Chondrocyte (in vitro differentiated cells): ENCODE measurements at places on chromosomes 12 and 14. TPM values are rescaled to one million over a fixed set of nuclear protein-coding genes. Genes with fewer than 3 reads are reported as not detected.

- DNase-seq = no peak
Observed at GRCh38 chr14:99531251-99532096, 50.3 kb downstream of the CCNK start.

DNA sequence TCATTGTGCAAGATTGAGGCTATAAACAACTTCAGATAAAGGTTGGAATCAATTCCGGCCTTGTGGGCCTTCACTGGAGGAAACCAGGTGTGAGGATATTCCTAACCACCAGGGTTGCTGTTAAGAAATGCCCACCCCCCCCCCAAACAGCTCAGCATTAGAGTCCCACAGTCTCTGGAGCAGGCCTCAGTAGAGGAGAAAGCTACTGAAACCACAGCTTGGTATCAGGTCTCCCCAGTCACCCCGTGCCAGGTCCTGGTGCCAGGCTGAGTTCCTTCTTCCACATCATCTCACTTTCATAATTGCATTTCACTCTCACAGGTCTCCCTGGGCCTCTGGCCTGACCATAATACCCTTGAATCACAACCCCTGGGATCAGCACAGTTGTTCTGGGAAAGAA lies 12.5 kb downstream of the GALNT6 start:
- no peak for DNase-seq

GRCh38 chr12:77842430-77842829 lies 11.7 kb downstream of the NAV3 start:
- DNase-seq = no peak

DNA sequence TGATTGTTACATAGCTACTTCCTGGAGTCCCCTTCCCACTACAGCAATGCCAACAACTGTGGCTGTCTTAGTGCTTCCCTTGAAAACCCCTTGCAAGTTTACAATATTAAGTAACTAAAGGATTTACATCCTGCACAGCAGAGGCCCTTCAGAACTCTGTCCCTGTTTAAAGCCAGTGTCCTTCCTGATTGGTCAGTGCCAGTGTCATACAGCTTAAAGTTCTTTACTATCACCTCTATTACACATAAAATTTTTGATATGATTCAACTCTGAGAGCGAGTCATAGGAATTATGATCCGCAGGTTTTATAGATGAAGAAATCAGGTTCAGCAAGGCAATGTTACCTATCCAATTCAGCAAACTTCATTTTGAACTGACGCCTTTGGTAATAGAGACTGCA lies 91.4 kb upstream of the ALX1 start:
- no peak for DNase-seq

KCNH3 gene
- total RNA-seq = 0.10 to 0.27 TPM in 2 of 3 replicates, not detected in the other

GRCh38 chr12:82470906-82471512 lies 112.7 kb downstream of the METTL25 start:
- DNase-seq = no peak

DNA sequence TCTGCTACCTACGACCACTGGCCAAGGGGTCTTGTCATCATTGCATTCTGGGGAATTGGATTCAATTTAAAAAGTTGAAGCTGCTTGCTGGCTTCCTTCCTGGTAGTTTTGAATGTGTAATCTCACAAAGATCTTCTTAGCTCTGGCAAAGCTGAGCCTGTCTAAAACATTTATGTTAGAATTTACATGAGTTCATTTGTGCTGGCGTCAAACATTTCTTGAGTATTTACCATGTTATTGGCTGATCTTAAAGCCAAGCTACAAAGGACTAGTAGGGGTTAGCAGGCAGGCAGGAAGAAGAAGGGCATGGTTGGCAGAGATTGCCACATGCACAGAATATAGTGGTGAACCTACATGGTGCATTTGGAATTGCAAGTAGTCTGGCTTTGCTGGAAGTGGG lies 444.8 kb downstream of the DIO2 start:
- DNase-seq = no peak

- DNase-seq = no peak
Observed at GRCh38 chr14:81070511-81070910, 115.1 kb downstream of the TSHR start.

DNA sequence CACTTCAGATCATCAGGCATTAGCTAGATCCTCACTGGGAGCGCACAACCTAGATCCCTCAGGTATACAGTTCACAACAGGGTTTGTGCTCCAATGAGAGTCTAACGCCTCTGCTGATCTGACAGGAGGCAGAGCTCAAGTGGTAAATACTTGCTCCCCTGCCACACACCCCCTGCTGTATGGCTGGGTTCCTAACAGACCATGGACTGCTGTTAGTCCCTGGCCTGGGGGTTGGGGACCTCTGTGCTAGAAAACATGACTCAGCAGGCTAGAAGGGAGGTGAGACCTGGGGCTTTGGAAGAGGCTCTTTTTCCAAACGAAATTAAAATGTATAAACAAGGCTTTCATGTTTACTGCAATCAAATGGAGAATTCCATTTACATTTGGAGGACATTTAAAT lies 691.1 kb downstream of the FLRT2 start:
- DNase-seq = no peak

DNA sequence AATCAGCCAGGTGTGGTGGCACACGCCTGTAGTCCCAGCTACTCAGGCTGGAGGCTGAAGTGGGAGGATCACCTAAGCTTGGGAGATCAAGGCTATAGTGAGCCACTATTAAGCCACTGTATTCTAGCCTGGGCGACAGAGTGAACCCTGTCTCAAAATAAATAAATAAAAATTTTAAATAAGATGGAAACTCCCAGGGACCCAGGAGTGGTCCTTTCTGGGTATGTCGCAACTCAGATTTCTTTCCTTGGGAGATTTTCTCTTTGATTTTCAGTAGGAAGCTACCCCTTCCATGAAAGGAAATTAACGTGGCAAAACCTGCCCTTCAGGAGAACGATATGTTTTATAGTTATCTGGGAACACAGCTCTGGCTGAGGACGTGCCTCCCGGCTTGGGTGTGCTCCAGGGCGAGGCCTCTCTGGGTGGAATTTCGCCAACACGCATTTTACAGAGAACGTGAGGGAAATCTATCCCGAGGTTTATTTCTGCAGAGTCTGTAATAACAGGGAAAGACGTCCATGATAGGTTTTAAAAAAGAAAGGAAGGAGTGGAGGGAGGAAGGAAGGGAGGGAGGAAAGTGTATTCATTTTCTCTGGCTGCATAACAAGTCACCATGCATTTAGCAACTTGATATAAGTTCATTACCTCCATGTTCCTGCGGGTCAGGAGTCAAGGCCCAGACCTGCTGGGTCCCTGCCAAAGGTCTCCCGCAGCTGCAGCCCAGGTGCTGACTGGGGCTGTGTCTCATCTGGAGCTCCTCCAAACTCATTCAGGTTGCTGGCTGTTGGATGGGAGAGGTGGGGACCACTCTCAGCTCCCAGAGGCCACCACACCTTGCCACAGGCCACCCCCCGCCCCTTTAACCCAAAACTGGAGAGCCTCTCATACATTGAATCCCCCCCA lies 80.6 kb upstream of the GSC start:
- peak; percentile 22 for DNase-seq

DNA sequence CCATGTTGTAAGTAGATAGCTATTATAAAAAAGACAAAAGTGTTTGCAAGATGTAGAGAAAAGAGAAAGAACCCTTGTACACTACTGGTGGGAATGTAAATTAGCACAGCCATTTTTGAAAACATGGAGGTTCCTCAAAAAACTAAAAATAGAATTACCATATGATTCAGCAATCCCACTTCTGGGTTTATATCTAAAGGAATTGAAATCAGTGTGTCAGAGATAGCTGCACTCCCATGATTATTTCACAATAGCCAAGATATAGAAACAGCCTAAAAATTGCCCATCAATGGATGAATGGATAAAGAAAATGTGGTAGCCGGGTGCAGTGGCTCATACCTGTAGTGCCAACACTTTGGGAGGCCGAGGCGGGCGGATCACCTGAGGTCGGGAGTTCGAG lies 9.2 kb downstream of the PSMC6 start:
- no peak for DNase-seq

DDX24 gene
- total RNA-seq = 136 to 151 TPM (median 149 TPM) in 3 replicates

DNA sequence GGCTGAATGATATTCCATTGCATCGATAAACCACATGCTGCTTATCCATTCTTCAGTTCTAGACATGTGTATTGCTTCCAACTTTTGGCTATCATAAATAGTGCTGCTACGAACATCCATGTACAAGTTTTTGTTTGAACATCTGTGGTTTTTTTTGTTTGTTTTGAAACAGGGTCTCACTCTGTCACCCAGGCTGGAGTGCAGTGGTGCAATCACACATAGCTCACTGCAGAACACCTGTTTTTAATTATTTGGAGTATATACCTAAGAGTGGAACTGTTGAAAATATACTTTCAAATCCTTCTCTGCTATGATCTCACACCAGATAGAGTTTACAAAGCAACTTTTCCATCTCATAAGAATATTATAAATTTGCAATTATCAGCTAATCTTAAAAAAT lies 124.2 kb downstream of the TTC7B start:
- no peak for DNase-seq

DNA sequence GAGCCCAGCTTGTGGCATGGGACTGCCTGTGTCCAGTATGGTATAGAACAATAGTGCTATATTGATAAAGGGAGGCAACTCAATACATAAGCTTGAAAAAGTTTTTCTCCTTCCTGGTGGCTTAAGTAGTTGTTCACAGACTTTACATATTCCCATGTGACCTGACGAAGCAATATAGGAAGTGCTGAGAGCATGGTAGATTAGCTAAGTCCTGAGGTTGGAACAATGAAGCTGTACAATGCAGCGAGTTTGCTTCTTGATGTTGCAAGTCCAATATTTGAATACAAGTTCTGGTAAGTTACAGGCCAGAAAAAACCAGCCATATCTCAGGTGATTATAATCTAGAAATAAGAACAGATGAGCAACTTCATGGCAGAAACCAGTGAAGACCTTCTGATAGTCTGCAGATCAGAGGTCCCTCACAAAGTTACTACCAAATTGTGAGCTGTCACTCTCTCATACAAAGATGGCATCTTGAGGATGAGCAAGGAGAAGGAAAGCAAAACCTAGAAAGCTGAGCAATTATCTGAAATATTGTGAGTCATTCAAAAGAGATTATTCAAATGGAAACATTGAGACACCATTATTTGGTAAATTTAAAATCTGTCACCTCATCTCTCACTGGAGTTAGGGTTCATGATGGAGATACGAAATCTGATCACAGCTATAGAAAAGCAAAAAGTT lies 72.9 kb upstream of the BTG1 start:
- DNase-seq = no peak

- no peak for DNase-seq
Observed at GRCh38 chr12:57042695-57043094, 7.2 kb downstream of the MYO1A start.

OR4Q2 gene
- not detected in 3 replicates for total RNA-seq

- no peak for DNase-seq
Observed at GRCh38 chr14:76810953-76811400, 1.7 kb downstream of the ANGEL1 start.

DNA sequence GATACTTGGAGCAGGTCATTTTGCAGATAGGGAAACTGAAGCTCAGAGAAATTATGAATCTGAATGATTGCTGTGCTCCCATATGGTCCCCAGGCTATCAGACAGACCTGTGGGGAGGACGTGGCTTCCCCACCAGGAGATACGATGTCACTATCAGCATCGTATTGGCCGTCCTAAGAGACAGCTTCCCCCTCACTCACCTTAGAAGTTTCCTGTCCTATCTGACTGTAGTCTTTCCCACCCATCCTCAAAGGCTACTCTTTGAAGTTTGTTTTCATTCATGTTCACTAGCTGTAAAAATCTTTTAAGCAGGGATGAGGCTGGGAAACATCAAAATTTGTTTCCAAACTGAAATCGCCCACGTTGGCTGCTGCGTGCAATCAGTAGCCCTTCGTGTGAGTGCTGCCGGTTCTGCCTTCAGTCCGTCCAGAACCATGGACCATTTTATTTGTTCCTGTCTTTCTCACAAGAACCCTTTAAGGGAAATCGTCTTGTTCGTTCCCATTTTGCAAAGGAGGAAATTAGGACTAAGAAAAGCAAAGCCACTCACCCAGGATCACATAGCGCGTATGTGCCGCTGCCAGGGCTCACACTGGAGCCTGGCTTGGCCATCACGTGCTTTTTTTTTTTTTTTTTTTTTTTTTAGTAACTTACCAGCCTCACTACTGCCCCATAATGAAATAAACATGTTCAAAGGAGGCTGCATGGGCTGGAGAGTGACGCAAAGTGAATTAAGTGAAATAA lies 1.0 kb upstream of the KDM2B start:
- no peak for DNase-seq

DNA sequence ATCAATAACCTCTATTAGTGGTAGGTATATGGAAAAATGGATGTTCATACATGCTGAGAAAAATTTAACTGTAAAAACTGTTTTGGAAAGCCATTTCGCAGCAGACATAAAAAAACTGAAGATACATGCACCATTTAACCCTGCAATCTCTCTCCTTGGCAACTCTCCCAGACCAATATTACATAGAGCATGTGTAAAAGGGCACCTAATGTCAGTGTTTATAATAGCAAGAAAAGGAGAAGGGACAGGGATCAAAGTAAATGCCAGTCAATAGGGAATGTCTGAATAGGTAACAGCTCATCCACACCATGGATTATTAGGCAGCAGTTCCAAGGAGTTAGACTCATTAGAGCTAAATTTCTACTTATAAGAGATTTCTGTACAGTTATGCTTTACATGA lies 77.2 kb downstream of the BTG1 start:
- DNase-seq = no peak
